ENCODE measurements at places on chromosomes 2 and 18. TPM values are rescaled to one million over a fixed set of nuclear protein-coding genes. Genes with fewer than 3 reads are reported as not detected.

The PARD6G gene
- total RNA-seq, result 11.8 TPM

The FOXI3 gene
- 0.45 TPM for total RNA-seq

The LHCGR gene
- not detected for total RNA-seq

- ATAC-seq, result no peak
Observed at GRCh38 chr2:1701556-1702185, 42.6 kb downstream of the PXDN start.

DNA sequence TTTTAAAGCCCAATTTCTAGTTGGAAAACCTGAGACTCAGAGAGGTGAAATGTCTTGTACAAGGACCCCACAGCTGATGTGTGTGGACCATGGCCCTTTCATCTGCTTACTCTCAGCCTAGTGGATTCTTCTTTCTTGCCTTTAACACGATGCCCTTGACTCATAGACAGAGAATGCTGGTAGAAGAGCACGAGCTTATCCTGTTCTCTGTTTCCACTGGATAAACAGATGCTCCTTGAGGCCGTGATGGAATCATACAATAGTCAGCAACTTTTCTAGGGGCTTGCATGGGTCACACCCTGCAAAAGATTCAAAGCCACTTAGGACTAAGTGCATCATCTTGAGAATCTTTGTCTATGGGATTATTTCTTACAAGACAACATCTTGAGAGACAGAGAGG, 50.9 kb downstream of the MYCN start:
- no peak for ATAC-seq

GRCh38 chr18:67805261-67805660, 288.7 kb upstream of the DSEL start:
- ATAC-seq, result no peak

DNA sequence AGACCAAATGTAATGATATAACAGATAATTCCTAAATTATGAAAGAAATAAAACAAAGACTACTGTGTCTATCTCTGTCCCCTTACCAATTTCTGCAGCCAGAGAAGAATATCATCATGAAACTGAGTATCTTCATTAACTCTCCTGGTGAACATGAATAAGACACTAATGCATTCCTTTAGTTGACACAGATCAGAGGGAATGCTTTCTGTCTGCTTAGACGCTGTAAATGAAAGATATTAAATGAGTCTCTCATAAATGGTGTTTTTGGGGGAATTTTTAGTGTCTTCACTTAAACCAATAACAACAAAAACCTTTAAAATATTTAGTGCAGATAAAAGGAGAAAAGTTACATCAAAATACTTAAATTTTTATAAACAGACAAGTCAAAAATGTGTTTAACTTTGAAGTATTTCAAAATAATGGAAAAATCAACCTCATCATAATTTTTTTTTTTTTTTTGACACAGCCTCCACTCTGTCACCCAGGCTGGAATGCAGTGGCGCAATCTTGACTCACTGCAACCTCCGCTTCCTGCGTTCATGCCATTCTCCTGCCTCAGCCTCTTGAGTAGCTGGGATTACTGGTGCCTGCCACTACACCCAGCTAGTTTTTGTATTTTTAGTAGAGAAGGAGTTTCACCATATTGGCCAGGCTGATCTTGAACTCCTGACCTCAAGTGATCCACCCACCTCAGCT, 16.0 kb downstream of the EPG5 start:
- no peak for ATAC-seq

DNA sequence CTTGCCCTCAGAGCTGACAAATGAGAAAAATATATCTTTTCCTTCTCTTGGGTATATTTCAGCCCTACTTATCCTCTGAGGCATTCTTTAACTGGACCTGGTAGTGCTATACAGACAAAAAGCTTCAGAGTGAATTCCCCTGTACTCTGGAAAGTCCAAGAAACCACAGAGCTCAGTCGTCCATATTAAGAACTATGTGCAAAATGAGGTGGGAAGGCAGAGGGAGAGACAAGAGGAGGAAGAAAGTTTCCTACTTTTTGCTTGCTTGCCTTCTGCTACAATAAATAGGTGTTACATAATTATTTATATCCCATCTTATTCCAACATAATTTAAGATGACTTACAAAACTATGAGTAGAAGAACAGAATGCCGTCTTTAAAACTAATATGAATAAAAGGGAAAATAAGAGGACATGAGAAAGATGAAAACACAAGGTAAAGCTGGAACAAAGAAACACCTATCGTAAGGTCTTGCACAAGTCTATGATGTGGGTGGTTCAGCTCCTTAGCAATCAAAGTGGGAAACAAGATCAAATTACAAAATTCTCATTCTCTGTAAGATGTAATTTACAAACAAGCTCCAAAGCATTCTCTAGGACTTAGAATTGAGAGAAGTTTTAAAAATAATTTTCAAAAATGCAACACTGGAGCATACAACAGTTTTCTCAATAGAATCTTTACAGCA, 97.9 kb downstream of the BAZ2B start:
- no peak for ATAC-seq
